ENCODE measurements at places on chromosomes 7 and 10.

DNA sequence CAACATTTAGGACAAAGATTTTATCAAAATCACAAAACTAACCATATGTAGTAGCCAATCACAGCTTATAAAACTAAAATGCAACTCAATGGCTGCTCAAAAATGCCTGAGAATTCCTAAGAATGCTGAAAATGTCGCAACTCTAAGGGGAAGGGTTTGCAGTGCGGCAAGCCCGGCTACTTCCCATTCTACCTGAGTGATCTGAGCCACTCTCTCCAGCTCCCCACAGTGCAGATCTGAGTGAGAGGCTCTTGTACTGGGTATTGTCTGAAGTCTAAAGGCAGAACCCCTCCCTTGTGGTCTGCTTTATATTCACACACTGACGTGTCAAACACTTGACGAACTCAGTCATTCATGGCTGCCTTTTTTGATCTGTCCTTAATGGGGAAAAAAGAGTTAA lies 28.9 kb downstream of the RAB11FIP2 start:
- no peaks in the 10 kb centered on the region for H3K36me3 ChIP-seq
- no peak overlapping the region for H3K27ac ChIP-seq
- H3K4me1 ChIP-seq = no peaks in the 10 kb centered on the region
- no peak overlapping the region for H3K4me3 ChIP-seq
- no peak for DNase-seq

DNA sequence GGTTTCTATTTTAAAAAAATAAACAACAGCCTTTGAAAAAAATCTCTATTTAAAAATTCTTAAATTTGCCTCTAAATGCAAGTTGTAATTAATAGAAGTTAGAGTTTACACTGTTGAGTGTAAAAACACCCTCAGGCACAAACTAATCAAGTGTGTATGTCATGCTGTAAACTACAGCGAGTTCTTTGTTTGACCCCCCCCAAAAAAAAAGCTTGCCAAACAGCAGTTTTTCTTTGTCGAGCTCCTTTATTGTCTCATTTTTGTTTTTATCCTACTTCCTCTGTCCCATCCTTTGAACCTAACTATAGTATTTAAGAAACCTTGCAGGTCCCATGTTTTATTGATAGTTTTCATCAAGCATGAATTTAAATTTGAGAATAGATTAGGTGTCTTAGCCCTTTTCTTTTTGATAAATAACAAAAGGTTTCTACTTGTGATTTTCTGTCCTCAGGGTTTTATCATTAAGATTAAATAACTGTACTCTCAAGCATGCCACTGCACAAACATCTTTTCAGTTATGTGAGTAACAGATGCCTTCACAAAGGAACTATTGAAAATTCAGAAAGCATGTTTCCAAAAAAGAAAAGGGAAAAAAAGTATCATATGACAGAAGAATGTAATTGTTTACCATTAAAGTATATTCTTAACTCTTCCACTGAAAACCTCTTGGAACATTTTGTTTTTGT lies 176.0 kb downstream of the ARID5B start:
- DNase-seq = no peak
- no peak overlapping the region for H3K4me3 ChIP-seq
- peaks cover 56% of the 10 kb centered on the region for H3K36me3 ChIP-seq
- peaks cover 27% of the 10 kb centered on the region for H3K4me1 ChIP-seq

- H3K27me3 ChIP-seq = no peaks in the 10 kb centered on the region
- no peaks in the 10 kb centered on the region for H3K4me1 ChIP-seq
- H3K36me3 ChIP-seq = no peaks in the 10 kb centered on the region
- H3K27ac ChIP-seq = no peak overlapping the region
- H3K4me3 ChIP-seq = no peak overlapping the region
Observed at GRCh38 chr7:155123413-155123812, 53.3 kb downstream of the HTR5A start.

DNA sequence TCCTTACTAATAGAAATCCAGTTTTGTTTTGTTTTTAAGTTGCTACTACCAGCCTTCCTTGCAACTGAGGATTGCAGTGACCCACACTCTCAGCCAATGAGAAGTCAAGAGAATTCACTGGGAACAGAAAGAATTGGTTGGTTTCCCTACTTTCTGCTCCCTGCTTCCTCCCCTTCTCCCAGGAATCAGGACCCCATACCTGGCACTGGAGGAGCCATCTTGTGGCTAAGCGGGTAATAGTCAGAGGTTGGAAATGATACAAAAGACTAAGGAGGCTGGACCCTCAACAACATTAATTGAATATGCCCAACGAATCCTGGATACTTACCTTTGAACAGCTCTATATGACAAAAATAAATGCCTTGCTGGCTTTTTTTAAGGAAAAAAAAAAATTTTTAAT lies 6.3 kb downstream of the TMEM176A start:
- no peaks in the 10 kb centered on the region for H3K4me1 ChIP-seq
- DNase-seq = no peak
- no peak overlapping the region for H3K4me3 ChIP-seq
- no peaks in the 10 kb centered on the region for H3K27me3 ChIP-seq
- H3K36me3 ChIP-seq = no peaks in the 10 kb centered on the region
- H3K27ac ChIP-seq = no peak overlapping the region

DNA sequence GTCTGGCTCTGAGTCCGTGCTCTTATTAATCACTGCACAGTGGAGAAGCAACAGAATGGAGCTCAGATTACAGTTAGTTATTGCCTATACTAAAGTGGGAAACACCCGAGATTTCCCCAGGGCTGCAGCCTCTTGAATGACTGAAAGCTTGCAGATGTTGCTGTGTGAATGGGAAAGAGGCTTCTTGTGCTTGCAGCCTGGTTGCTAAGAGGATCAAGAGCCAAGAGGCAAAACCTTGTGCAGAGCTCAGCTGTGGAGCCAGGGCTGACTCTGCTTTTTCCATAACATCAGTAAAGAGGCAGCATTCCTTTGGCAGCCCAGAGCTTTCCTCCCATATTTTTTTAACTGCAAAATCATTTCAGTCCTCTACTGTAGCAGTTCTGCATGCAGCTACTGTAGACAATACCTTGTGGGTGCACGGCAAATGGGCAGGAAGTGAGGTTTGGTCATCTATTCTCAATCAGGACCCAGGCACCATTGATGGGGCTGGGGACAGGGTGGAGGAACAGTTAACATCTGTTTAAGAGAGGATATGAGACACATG lies 86.5 kb downstream of the RALA start:
- no peaks in the 10 kb centered on the region for H3K4me1 ChIP-seq
- H3K36me3 ChIP-seq = no peaks in the 10 kb centered on the region

GRCh38 chr7:65798111-65799075 lies 74.5 kb upstream of the VKORC1L1 start:
- H3K36me3 ChIP-seq = no peaks in the 10 kb centered on the region
- no peak overlapping the region for H3K27ac ChIP-seq
- DNase-seq = no peak
- H3K27me3 ChIP-seq = no peaks in the 10 kb centered on the region
- no peaks in the 10 kb centered on the region for H3K4me1 ChIP-seq
